ENCODE measurements at places on chromosomes 16 and 17.
A peak's percentile ranks its signal among the peaks of the same experiment; 100 is the strongest.

DNA sequence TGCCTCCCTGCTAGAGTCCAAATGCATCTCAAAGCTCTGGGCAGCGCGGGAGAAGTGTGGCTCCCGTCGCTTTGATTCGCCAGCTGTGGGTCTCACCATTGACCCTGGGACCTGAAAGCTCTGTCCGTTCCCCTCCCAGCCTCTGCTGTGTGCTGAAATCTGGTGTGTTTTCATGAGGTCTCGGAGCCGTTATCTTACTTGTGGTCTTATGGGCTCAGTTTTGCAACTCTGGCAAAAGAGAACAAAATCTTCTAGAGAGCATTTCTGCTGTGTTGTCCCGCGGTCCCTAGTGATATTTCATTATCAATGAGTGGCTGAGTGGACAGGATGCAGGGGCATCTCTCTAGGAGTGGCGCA is 13.3 kb downstream of the CRISPLD2 start:
- H3K27me3 ChIP-seq, result peaks cover 2% of the 10 kb centered on the region
- H3K27ac ChIP-seq, result no peak overlapping the region
- H3K36me3 ChIP-seq, result no peaks in the 10 kb centered on the region
- no peak overlapping the region for H3K4me3 ChIP-seq

- no peaks in the 10 kb centered on the region for H3K4me1 ChIP-seq
- peaks cover 39% of the 10 kb centered on the region for H3K27me3 ChIP-seq
- no peak overlapping the region for H3K4me3 ChIP-seq
Observed at GRCh38 chr17:66988069-66988798, 23.7 kb downstream of the CACNG4 start.

GRCh38 chr16:86984991-86985647 is 332.1 kb downstream of the C16orf95 start:
- peaks cover 8% of the 10 kb centered on the region for H3K27me3 ChIP-seq
- no peaks in the 10 kb centered on the region for H3K36me3 ChIP-seq
- no peaks in the 10 kb centered on the region for H3K4me1 ChIP-seq
- no peak for DNase-seq

DNA sequence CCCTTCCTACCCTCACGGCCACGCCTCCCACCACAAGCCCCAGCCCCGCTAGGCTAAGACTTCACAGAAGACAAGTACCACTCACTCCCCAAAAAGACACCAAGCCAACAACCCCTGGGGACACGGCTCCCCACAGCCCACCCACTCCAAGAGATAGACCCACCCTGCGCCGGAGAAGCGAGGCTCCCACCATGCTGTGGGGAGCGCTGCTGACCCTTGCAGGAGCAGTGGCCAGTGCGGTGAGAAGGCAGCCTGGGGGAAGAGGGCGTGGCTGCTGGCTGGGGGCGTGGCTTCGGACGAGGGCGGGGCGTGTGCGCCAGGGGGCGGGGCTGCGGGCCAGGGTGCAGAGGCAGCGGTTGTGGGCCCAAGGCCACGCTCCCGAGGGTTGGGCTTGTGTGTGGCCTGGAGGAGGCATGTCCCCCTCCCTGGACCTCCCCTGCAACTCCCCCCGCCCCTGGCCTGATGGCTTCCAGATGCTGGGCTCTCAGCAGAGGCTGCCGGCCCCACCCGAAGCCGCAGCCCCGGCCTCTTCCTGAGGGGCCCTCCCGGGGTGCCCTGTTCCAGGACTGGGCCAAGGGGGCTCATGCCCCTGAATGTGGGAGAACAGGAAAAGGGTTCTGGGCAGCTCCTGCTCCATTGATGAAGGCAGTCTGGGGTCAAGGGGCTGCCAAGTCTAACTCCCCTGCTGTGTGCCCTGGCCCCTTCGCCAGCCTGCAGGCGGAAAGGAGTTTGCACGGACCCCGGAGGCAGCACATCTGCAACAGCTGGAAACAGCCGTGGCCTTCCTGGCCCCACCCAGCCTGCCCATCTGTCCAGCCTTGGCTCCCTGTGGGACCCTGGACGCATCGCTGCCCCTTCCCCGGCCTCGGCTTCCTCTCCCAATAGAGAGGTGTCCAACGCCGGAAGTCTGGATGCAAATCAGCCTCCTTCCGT is 9.1 kb downstream of the TFAP4 start:
- no peaks in the 10 kb centered on the region for H3K27me3 ChIP-seq
- no peak overlapping the region for H3K4me3 ChIP-seq
- DNase-seq, result peak; percentile 26
- H3K27ac ChIP-seq, result no peak overlapping the region
- H3K4me1 ChIP-seq, result no peaks in the 10 kb centered on the region

DNA sequence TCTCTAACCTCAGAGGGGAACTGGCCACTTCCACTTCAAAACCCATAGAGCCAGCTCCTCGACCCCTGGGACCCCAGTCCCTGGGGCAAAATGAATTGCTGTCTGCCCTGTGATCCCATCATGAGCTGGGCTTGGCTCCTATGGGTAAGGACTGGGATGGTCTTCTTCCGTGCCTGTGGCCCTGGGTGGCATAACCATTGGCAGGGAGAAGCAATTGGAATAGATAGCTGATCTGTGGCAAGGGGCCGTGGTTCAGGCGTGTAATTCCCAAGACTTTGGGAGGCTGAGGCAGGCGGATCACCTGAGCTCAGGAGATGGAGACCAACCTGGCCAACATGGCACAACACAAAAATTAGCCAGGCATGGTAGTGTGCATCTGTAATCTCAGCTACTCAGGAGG is 4.3 kb downstream of the SULT1A2 start:
- H3K4me1 ChIP-seq, result peaks cover 9% of the 10 kb centered on the region
- no peak overlapping the region for H3K4me3 ChIP-seq
- no peaks in the 10 kb centered on the region for H3K27me3 ChIP-seq
- no peak for DNase-seq
- peaks cover 8% of the 10 kb centered on the region for H3K36me3 ChIP-seq

GRCh38 chr17:10631048-10631700 is 25.9 kb downstream of the MYH3 start:
- H3K27ac ChIP-seq, result no peak overlapping the region
- no peaks in the 10 kb centered on the region for H3K4me1 ChIP-seq
- no peak overlapping the region for H3K4me3 ChIP-seq
- DNase-seq, result peak; percentile 16
- H3K27me3 ChIP-seq, result no peaks in the 10 kb centered on the region
- peaks cover 17% of the 10 kb centered on the region for H3K36me3 ChIP-seq

DNA sequence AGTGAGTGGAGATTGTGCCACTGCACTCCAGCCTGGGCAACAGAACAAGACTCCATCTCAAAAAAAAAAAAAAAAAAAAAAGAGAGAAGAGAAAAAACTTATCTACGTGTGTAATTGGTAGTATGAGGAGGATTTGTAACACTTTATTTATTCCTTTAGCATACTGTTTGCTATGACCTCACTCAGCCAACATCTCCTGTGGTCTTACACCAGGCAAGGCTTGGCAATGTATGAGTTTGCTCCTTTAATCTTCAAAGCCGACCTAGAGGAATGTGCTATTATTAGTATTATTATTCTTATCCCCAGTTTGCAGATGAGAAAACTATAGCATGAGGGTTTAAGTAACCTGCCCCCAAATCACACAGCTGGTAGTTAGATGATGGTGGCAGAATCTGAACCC is 35.8 kb upstream of the HAPSTR1 start:
- peaks cover 1% of the 10 kb centered on the region for H3K4me1 ChIP-seq
- DNase-seq, result no peak
- no peaks in the 10 kb centered on the region for H3K27me3 ChIP-seq
- H3K4me3 ChIP-seq, result no peak overlapping the region

- H3K27me3 ChIP-seq, result no peaks in the 10 kb centered on the region
- no peak for DNase-seq
- no peaks in the 10 kb centered on the region for H3K4me1 ChIP-seq
- H3K36me3 ChIP-seq, result no peaks in the 10 kb centered on the region
Observed at GRCh38 chr17:62902531-62903220, 63.4 kb upstream of the TANC2 start.

GRCh38 chr17:62618647-62619416 is 8.6 kb upstream of the MRC2 start:
- no peaks in the 10 kb centered on the region for H3K4me1 ChIP-seq
- DNase-seq, result no peak
- H3K36me3 ChIP-seq, result peaks cover 2% of the 10 kb centered on the region
- H3K27me3 ChIP-seq, result no peaks in the 10 kb centered on the region

DNA sequence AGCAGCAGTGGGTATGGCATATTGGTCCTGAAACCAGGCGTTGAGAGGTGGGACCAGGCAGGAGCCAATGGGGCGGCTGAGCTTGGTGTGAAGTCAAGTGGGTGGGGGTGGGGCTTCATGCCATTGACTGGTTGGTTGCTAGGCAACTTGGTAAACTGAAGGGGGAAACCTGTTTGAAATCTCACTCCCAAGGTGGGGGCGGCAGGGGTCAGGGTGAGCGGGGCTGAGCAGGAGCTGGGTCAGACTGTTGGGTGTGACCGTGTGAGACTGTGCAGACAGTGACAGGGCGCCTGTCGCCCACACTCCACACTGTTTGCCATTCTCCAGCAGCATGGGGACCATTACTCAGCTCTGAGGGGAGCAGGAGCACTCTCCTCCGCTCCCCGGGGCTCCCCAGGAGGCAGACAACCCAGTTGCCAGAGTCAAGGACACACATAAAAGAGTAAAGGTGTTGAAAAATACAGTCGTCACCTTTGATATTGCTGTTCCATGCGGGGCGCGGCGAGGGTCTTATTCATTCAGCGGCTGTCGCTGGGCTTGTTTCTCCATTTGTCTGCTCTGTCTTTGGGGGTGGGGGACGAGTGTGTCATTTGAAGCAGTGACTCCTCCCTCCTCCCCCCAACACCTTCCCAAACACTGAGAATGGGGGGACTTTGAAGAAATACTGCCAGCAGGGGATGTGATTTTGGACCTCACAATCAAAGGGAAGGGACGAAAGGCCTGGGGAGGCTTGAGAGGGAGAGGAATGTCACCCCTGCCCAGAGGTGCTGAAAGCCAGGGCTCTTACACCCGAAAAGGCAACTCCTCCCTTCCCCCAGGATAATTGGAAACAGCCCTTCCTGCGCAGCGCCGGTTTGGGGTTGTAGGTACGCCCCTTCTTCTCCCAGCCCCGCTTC is 1.2 kb upstream of the EFNB3 start:
- H3K36me3 ChIP-seq, result no peaks in the 10 kb centered on the region
- H3K4me3 ChIP-seq, result no peak overlapping the region
- H3K27me3 ChIP-seq, result peaks cover 15% of the 10 kb centered on the region
- DNase-seq, result peak; percentile 78
- H3K4me1 ChIP-seq, result peaks cover 5% of the 10 kb centered on the region
- H3K27ac ChIP-seq, result no peak overlapping the region

DNA sequence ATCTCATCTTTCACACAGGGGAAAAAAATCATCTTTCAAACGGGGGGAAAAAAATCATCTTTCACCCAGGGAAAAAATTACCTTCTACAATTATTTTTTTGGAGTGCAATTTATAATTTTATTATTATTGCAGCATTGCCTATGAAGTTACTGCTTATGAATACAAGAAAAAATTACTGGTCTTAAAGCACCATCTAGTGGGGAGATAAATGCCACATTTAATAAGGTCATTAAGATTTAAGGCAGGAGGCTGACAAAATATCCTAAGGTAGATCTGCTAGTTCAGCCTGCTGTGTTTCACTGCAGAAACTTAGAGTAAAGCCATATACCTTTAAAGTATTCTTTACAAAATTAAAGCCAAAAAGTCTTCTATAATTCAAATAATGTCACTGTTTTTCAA is 13.7 kb downstream of the SHCBP1 start:
- no peak overlapping the region for H3K27ac ChIP-seq
- H3K27me3 ChIP-seq, result no peaks in the 10 kb centered on the region
- no peak overlapping the region for H3K4me3 ChIP-seq
- DNase-seq, result peak; percentile 79
- peaks cover 20% of the 10 kb centered on the region for H3K36me3 ChIP-seq

GRCh38 chr16:29777576-29778350 is at the start of gene ZG16:
Gene ZG16, plus strand, starts transcription at chr16:29778256. Its CDS starts 1,011 bp downstream, at chr16:29779267.
- DNase-seq, result no peak
- H3K27me3 ChIP-seq, result no peaks in the 10 kb centered on the region
- peaks cover 7% of the 10 kb centered on the region for H3K4me1 ChIP-seq

- H3K27ac ChIP-seq, result no peak overlapping the region
- no peak overlapping the region for H3K4me3 ChIP-seq
- H3K4me1 ChIP-seq, result no peaks in the 10 kb centered on the region
- no peaks in the 10 kb centered on the region for H3K36me3 ChIP-seq
Observed at GRCh38 chr17:50256826-50257618, 17.2 kb upstream of the TMEM92 start.

DNA sequence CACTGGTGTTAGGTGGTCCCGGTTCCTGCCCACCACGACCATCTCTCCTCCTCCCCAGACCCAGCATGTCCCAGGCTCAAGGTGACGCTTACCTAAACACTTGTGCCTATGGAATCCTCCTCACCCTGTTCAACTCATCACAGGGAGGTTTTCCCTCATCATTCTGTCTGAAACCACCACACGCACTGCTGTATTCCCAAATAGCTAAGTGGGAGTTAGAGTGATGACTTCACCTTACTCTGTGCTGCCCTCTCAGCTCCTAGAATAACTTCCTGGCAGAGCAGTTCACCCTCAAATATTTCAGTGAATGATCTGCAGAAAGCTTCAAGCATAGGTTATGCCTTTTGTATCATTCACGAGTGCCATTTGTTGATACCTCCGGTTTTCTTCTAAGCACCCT is 216.5 kb downstream of the CPPED1 start:
- no peaks in the 10 kb centered on the region for H3K27me3 ChIP-seq
- H3K27ac ChIP-seq, result no peak overlapping the region
- no peak overlapping the region for H3K4me3 ChIP-seq
- no peak for DNase-seq
- no peaks in the 10 kb centered on the region for H3K4me1 ChIP-seq

DNA sequence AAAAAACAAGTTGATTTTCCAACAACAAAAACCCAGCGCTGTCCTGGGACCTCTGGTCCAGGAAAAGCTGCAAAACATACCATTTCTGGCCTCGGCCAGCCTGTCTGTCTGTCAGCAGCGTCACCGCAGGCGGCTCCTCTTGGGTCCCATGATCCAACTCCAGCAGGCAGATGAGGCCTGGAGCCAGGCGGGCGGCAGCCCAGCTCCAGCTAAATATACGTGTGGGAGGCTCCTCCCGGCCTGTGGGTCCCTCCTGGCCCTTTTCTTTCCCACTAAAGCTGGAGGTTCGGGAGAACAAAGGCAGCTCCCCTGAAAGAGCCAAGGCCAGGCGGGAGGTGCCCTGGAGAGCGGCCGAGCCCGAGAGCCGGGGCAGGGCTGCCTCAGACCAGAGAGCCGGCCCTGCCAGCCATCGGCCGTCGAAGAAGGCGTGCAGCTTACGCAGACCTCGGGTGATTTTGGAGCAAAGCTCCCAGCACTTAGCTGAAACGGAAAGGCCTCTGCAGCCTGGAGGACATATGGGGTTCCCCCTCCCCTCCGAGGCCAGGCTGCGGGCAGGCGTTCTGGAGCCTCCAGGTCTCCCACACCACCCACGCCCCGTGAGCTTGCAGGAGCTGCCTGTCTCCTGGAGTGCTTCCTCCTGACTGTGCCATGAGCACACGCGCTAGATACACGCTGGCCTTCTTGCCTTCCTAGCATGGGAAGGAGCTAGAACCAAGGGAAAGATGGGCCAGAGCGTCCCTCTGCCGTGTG is 19.9 kb upstream of the JPH3 start:
- peaks cover 9% of the 10 kb centered on the region for H3K27me3 ChIP-seq
- H3K36me3 ChIP-seq, result no peaks in the 10 kb centered on the region
- no peak for DNase-seq
- H3K27ac ChIP-seq, result no peak overlapping the region
- H3K4me3 ChIP-seq, result no peak overlapping the region
